Activated T-helper 9 cell treated with anti-CD3 and anti-CD28 coated beads, Interleukin-2, amount 50 U/mL, for 16 hours (primary cell): ENCODE measurements at places on chromosomes 3 and 15.

- no peak for DNase-seq
These were observed 181.5 kb upstream of the ICE2 start for GRCh38 chr15:60660290-60661051.

DNA sequence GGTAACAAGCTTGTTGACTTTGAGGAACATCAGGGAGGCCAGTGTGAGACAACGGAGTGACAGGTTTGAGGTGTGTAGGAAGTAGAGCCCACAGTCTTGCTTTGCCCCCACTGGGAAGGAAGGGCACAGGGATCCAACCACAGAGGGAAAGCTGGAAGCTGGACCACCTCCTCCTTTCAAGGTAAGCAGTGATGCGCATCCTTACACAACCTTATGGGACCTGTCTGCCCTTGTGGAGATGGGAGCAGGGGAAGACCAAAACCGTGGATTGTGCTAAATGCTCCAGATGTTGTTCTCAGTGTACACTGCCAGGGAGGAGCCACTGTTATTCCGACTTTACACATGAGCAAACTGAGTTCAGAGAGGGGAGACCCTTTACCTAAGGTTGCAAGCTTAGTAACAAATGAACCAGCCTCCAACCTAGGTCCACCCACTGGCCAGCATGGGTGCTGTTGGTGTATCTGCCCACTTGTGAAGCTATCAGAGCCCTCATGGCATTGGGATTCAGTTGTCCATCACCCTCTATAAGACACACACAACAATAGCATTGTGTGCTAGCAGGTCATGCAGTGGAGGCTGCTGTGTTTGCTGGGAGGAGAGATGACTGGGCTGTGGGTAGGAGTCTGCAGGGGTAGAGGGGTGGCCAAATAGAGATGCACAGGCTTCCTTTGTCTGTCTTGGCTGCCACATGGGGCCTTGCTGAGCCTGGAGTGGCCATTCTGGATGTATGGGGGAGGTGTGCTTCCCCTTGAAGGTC, 586 bp upstream of the LSMEM2 start:
- DNase-seq, result no peak

- no peak for DNase-seq
These were observed 318.6 kb downstream of the FGF12 start for GRCh38 chr3:192408647-192409200.

GRCh38 chr3:184129012-184129411, 6.1 kb upstream of the EIF2B5 start:
- no peak for DNase-seq

- no peak for DNase-seq
These were observed 55.5 kb downstream of the MYZAP start for GRCh38 chr15:57647071-57647790.

DNA sequence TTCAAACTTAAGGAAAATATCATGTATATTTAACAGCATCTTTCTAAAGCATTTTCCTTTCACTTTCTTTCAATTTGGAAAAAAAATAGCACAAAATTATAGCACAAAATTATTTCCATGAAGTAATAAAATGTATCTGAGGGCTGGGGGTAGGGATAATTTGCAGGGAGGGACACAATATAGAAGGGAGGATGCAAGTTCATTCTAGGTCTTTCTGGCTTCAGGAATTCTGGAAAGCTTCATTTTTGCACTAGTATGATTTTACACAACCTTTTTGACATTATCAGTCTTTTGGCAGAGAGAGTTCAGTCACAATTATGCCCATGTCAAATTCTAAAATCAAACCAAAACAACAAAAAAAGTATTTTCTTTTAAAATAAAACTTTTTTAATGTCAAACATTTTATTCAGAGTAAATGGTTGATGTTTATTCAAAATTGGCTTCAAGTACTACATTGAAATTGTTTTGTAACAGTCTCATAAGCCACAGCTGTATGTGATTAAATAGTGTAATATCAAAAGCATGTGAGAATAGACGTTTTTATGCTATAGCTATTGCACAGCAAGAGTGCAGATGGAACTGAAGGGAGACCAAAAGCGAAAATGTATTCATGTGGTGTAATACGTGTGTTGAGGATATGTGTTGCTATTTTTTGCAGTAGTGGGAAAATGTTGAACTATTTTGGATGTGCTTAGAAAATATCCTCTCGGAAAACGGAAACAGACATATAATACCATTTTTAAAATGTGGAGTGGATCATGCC, 5.8 kb downstream of the RBMS3 start:
- DNase-seq, result no peak

DNA sequence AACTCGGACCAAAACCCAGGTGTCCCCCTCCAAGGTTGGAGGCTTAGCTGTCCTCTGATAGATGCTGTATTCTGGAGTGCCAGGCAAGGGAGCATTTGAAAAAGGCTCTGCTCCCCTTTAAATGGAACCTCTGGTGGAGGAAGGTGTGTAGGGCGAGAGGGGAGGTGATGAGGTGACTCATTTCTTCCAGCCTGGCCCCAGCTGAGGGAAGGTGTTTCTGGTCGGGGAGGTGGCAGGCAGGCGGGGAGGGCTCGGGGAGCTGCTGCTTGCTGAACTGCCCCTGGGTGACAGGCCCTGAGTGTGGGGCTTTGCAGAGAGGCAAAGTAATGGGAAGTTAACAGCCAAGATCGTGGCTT, 18.8 kb downstream of the PSTPIP1 start:
- peak; percentile 84 for DNase-seq

- no peak for DNase-seq
These were observed 56.3 kb upstream of the EPHB3 start for GRCh38 chr3:184505076-184505878.

DNA sequence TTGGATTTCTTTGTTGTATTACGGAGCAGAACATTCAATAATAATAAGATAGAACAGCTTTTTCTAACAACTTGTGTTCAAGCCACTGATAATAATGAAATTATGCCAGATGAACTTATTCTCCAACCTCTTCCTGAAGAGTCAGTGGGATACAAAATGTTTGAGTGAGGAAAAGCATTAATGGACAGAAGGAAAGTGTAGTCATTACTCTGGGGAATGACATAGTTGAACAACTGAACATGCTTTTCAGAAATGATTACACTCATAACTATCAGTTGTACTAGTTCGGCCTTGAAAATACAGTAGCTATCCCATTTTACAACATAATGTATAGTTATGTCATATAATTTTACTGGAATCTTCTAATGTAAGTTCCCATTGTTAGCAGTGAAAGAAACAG, 55.9 kb downstream of the ALCAM start:
- DNase-seq, result no peak

DNA sequence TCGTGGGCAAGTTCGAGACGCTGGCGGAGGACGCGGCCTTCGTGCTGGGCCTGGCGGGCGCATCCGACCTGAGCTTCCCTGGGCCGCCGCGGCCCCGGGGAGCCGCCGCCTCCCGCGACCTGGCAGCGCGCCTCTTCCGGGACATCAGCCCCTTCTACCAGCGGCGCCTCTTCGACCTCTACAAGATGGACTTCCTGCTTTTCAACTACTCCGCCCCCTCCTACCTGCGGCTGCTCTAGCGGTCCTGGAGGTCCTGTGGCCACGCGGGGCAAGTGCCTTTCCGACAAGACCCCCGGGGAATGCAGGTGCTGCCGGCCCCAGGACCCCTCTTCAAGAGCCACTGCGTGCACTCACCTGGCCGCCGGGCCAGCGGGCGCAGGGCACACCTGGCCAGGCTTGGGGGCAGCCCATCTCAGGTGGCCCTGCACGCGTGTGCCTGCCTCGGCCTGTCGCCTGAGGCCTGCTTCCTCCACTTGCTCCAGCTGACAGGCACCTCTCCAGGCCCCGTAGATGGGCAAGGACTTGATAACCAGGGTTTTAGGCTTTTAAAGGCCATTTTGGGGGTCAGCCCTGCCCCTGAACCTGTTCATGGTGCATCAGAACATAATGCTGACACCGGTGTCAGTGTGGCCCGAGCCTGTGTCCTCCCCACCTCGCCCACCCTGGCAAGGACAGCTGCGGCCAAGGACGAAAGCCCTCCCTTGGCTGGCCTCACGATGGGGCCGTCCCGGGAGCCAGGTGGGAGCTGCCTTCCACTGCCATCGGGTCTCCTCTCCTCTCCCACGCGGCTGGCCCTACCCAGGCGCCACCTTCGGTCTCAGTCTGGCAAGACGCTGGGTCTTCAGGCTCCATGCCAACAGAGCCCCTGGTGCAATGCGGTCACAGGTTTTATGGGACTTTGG, 16.1 kb downstream of the C3orf22 start:
- no peak for DNase-seq

DNA sequence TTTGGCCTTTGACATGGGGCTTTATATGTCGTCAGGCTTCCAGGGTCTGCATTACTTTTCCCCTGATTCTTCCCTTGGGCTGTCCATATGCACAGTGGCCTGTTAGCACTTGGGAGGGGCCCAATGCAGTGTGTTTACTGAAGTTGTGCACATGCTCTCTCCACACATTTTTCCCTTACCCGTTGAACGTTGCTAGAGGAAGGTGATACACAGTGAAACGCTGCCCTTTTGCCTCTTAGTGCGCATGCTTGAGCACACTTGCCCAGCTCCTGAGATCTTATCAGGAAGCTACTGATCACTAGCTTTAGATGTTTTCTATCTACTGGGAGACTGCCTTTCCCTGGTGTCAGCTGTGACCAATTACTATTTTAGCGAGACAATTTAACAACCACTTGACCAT, 1198.0 kb downstream of the ROBO1 start:
- no peak for DNase-seq

DNA sequence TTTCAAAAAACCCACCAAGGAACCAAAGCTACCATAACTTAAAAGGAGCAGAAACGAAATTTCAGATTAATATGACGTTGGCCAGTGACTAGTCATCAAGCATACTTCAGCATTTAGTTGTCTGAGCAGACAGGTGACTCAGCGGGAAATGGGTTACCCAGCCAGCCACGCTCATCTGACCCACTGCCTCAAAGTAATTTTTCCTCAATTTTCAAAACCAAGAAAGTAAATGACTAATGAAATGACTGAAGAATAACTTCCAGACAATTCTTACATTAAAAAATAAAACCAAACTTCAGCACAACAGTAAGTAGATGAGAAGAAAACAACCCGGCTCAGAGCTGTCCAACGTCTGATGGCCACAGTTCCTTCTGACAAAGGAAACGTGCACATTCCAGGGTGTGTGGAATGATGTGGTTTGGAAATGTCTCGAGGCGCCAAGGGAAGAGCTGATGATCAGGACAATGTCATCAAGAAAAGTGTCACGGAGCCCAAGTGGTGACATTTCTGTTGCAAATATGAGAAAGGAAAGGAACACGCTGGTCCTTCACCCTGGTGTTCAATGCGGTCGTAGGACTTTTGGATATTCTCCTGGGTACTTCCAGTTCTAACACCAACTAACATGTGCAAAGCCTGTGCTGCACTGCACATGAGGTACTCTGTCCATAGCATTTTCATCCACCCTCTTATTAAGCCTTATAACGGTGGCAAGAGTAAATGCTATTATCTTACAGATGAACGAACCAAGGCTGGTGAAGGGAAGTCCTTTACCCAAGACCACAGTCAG, 79.1 kb downstream of the FOXP1 start:
- peak; percentile 43 for DNase-seq

DNA sequence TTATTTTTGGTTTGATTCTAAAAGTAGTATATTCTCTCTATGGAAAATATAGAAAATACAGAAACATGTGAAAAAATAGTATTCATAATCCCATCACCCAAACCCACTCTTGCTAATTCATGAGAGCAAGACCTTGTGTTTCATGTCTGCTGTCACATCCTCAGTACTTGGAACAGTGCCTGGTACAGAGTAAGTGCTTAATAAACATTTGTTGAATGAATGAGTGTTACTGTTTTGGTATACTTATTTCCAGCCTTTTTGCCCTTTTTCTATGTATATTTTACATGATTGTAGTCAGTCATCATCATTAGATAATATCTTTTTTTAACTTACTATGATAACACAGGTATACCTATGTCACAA, 59.3 kb downstream of the IL16 start:
- DNase-seq, result no peak

DNA sequence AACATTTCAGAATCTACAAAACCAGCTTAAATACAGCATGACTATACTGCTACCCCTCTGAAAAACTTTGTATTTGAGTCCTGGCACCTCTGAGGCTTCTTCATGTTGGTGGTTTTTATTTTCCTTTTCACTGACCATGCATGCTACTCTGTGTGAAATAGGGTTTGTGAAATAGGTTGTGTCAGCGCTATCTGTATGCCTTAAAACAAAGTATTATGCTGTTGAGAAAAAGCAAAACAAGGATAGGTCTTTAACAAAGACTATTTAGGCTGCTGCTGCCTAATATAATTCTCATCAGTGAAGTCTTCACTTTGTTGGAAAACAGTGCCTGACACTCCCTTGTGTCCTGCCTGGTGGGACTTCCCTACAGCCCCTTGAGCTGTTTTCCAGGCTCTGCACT, 28.7 kb upstream of the TRAK1 start:
- DNase-seq, result no peak

- no peak for DNase-seq
These were observed 73.9 kb downstream of the LSM3 start for GRCh38 chr3:14252321-14253021.

GRCh38 chr15:94317211-94317610, 85.8 kb downstream of the MCTP2 start:
- no peak for DNase-seq

- no peak for DNase-seq
These were observed 226.0 kb downstream of the ZMAT3 start for GRCh38 chr3:178845420-178846118.

DNA sequence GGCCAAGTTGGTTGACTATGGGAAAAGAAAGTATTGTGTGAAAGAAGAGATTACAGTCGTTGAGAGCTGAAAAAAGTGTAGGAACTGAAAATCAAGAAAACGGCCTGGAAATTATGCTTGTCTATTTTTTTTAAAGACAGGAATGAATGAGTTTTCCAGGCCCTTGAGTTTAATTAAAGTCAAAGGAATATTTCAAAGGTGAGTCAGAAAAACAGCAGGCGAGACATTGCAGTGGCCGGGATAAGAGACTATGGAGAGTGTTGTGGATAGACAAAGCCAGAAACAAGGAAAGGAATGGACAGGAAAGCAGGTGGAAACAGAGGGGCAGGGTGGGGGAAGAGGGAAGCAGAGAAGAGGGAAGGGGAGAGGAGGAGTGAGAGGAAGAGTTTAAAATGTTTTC, 275.1 kb upstream of the LRTM1 start:
- DNase-seq, result no peak

DNA sequence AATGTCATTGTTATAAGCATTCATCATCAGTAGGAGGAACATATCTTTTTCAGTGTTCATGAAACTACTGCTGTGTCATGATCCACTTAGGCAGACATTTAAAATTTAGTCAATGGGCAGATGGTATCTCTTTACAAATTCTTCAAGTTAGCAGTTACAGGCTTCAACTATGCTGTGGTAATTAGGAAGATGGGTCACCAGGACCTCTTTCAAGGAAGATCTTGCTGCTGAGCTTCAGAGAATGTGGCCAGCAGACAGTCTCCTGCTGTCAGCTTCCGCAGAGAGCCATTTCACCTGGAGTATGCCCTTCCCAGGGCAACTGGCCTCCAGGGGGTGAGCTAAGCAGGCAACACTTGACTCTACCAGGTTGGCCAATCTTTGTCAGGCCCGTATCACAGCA, 19.4 kb downstream of the IFT57 start:
- DNase-seq, result no peak

GRCh38 chr15:48647962-48648361, 2.5 kb upstream of the FBN1 start:
- DNase-seq, result no peak
